ENCODE measurements at places on chromosomes 12 and 14.

GRCh38 chr12:118358008-118358359, 14.7 kb downstream of the TAOK3 start:
- no peak for DNase-seq

- DNase-seq: no peak
These were observed 73.5 kb downstream of the RIN3 start for GRCh38 chr14:92586963-92587699.

GRCh38 chr12:105843986-105844760, 294.6 kb downstream of the NUAK1 start:
- peak; percentile 54 for DNase-seq

DNA sequence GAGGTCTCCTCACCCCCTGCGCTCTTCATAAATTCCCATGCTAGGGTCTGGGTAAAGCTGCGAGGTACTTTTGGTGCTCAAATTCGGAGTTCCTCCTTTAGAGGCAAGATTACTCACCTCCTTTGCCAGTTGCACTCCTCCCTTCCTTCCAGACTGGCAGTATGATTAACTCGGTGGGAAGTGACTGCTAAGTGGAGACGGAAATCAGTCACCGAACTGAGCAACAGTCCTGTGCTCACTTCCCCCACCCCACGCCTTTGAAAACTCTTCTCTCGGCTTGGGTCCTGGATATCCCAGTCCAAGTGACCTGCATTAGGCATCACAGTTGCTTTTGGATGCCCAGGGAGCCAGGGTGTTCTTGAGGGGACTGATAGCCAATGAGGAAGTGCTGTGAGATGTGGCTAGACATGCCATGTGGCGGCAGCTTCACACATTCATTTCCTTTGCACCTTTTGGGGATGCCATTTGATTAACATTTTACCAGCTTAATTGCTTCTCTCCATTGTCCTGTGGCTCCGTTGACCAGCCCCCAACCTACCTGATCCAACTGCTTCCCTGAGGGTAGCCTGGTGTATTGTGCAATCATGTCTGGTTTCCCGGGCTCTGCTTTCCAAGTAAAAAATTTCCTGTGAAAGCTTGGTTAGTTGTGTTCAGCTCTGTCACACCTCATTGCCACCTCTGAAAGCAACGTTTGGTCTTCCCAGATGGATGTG, 840 bp downstream of the PNP start:
- no peak for DNase-seq

DNA sequence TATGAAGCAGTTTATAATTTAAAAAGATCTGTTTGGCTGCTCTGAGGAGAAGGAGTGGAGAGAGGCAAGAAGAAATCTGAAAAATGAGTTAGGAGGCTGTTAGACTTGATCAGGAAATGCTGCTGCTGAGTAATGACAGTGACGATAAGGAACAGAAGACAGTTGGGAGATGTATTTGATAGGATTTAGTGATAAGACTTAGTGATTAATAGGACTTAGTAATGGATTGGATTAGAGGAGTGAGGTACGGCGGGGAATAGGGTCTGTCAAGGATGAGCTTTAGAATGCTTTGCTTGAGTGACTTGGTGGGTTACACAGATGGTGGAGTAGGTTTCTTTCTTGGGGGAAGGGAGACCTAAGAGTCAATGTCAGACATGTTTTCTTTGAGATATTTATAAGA, 31.7 kb downstream of the UNC79 start:
- DNase-seq: no peak

GRCh38 chr14:23168246-23168645, 15.2 kb downstream of the SLC7A8 start:
- no peak for DNase-seq

- no peak for DNase-seq
These were observed 25.5 kb downstream of the ATF7 start for GRCh38 chr12:53600490-53601295.

- DNase-seq: no peak
These were observed 192.2 kb downstream of the SYT1 start for GRCh38 chr12:79056775-79057174.

GRCh38 chr12:10249690-10250455, 37.2 kb downstream of the GABARAPL1 start:
- no peak for DNase-seq

DNA sequence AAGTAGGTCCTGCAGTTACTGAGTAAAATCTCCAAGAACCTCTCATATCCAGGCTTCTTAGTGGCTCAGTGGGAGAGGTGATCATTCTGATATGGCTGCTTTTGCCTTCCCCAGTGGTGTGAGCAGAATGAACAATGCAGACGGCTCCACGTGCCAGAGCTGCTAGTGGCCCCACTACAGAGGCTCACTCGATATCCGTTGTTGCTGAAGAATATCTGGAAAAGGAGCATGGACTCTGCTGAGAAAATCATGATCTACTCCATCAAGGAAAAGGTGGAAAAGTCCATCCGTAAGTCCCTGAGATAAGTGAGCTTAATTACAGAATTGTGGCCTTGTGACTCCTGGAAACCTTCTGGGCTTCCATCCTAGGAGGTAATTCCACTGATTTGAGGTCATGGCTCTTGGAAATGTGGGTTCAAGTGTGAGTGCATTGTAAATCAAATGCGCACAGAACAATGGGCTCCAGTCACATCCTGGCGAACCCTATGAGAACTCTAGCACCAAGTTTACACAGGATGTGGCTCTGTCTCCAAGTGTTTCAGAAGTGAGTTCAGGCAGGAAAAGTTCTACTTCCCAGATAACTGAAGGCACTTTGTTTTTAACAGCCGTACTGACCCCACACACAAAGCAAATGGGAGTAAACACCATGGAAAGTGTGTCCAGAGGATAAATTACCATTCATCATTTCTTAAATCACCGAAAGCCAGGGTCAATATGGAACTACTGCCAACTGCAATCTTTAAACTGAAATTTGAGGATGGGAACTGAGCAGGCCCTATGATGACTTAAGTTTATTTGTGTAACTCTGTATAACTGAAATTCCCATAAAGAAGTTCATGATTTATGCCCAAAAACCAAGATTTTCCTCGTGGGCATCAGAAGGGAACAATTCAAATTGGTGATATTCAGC, 51.4 kb downstream of the PLEKHG7 start:
- no peak for DNase-seq

- DNase-seq: no peak
These were observed 9.4 kb upstream of the KIF26A start for GRCh38 chr14:104128981-104129380.

- DNase-seq: no peak
These were observed 40.0 kb downstream of the CNOT2 start for GRCh38 chr12:70283232-70283631.

GRCh38 chr12:115609347-115609746, 668.1 kb downstream of the MED13L start:
- no peak for DNase-seq

DNA sequence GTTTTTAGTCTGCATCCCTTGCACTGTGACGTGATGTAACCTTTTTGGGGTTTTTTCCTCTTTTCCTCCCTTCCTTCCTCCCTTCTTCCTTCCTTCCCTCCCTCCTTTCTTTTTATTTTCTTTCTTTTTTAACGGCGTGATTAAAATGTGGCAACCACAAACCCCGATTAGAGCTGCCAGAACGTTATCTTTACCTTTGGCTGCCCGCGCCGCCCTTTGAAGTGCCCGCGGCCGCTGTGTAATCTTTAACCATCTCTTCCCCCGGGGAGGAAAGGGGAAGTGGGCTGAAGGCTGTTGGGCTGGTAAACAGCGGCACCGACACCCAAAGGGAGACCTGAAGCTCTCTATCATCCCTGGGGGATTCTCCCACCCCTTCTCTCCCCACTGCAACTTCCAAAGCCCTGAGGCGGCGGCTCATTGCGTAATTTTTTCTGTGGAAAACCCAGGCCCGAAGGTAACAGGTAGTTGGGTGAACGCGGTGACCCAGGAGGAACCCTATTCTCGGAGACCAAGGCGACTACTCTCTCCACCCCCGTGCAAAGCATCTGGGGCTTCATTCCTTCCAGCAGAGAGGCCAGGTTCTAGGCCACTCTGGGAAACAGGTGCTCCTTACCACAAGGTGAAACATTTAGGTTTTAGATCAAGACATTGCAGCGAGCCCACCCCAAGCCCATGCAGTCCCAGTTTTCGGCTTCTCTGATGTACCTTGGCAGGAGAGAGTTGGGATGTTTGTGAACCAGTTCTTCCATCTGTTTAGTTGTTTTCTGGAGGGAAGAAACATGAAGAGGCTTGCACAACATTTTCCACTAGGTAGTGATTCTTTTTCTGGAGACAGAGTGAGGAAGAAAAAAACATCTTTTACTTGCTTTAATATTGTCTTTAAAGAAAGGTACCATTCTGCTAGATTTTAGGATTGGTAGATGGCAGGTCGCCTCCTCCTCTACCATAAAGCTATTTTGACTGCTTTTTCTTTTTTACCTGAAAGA, 1.5 kb downstream of the LGR5 start:
- DNase-seq: no peak

GRCh38 chr14:22769369-22769768, 2.9 kb downstream of the OXA1L start:
- no peak for DNase-seq

DNA sequence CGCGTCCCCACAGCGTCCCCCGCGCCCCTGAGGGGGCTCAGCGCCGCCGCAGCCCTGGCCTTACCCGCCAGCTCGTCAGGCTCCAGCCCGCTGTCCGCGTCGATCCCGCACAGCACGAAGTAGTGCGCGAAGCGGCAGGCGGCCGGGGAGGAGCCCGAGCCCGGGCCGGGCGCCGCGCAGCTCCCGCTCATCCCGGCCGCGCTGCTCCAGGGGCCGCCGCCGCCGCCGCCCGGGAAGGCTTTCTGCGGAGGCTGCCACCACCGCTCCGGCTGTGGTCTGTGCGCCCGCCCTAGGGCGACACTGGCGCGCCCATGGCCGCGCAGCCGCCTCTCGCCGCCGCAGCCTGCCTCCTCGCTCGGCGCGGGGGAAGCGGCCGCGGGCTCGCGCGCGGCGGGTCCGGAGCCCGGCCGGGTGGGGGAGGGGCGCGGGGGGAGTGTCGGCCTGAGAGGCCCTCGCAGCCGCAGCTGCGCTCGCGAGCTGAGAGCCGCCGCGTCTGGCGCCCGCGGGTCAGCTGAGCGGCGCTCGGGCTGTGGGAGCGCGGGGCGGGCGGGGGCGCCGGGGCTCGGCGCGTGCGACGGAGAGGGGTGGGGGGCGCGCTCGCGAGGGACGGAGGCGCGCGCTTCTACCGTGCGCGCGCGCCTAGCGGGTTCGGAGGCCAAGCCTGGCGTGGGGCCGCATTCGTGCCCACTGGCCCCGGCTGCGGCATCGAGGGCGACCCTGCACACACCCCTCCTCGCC, at the start of gene DENND5B:
Gene DENND5B, minus strand, starts transcription at position 495 of the 738 bp plus-strand sequence. Its CDS starts 304 bp downstream, at position 191.
- no peak for DNase-seq

DNA sequence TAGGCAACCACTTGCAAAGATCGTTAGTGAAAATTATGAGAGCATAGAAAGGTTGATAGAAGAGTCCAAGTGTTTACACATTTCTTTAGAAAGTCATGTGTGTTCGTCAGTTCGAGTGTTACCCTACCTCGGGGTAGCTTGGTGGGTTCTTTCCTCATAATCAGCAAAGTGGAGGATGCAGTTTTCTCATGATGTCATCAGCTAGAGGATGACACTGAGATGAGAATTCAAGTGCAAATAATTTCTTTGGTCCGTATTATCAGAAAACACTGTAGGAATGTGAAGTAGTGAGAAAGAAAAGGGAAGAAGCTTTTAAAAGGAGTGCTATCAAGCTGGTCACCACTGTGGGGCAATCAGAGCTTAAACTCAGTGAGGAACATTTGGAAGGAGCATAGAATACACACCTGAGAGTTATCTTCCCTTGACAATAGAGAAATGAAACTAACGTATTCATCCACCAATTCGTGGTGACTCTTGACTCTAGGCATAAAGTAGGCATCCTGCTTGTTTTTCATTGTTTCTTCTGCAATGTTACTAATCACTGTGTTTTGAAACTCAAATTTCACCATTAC, 1340.9 kb upstream of the TMEM132C start:
- no peak for DNase-seq

- DNase-seq: no peak
These were observed 109.8 kb upstream of the EGLN3 start for GRCh38 chr14:34060651-34060999.

- DNase-seq: no peak
These were observed 12.1 kb downstream of the ATXN2 start for GRCh38 chr12:111586986-111587385.

DNA sequence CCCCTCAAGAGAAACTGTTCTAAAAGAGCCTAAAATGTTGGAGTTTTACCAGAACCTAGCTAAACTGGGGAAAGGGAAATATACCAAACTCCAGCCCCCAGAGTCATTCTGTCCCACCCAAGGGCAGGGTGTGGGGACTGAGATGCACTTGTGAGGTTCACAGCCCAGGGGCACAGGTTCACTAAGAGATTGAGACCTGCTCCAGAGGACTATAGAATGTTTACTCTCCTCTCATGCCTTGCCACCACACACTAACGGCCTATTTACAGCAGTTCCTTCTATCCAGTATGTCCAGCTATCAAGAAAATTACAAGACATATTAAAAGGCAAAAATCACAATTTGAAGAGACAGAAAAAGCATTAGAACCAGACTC, 60.6 kb upstream of the PARP11 start:
- DNase-seq: no peak
